ENCODE measurements at places on chromosomes 5 and 9. TPM values are rescaled to one million over a fixed set of nuclear protein-coding genes. Genes with fewer than 3 reads are reported as not detected.

DNA sequence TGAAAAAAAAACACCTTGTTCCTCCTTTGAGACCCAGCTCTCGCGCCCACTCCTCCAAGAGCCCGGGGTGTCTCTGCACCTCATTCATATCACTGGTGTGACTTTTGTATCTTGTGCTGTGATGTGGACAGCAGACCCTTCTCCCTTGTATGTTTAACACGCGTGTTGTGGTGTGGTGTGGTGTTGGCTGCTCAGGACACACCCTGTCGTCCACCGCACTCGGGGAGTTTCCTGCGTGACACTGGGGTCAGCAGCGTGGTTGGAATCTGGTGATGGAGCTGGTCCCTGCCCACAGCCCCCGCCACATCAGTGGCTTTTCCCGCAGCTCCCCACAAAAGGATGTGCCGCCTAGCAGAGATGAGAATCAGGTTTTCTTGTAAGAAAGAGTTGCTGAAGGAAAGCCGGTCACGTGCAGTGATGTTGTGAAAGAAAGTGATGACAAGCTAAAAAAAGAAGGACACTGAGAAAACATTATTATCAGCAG, 61.5 kb downstream of the TENT4A start:
- no peaks in the 10 kb centered on the region for H3K36me3 ChIP-seq
- no peak for DNase-seq
- H3K4me1 ChIP-seq: peaks cover 13% of the 10 kb centered on the region
- peak overlapping the region; percentile 74 for H3K4me3 ChIP-seq
- peak overlapping the region; percentile 42 for H3K27ac ChIP-seq

GRCh38 chr9:131330814-131331600, 41.5 kb downstream of the PLPP7 start:
- no peak overlapping the region for H3K4me3 ChIP-seq
- no peak overlapping the region for H3K27ac ChIP-seq

GRCh38 chr9:71937070-71937625, 25.7 kb downstream of the C9orf85 start:
- H3K4me1 ChIP-seq: peaks cover 28% of the 10 kb centered on the region
- no peak overlapping the region for H3K4me3 ChIP-seq
- H3K36me3 ChIP-seq: peaks cover 4% of the 10 kb centered on the region

The ADAMTSL1 gene
- total RNA-seq: not detected
